Neural crest cell (in vitro differentiated cells): ENCODE measurements at places on chromosomes 13 and 19. TPM values are rescaled to one million over a fixed set of nuclear protein-coding genes. Genes with fewer than 3 reads are reported as not detected.

GRCh38 chr13:111875915-111876314 lies 191.0 kb upstream of the SOX1 start:
- no peak overlapping the region for H3K27ac ChIP-seq
- H3K27me3 ChIP-seq, result peaks cover 3% of the 10 kb centered on the region
- no peak for DNase-seq
- no peak overlapping the region for H3K4me3 ChIP-seq
- H3K4me1 ChIP-seq, result no peaks in the 10 kb centered on the region
- H3K36me3 ChIP-seq, result no peaks in the 10 kb centered on the region

SH2D3A gene
- not detected in 2 replicates for total RNA-seq

SULT2A1 gene
- not detected in 2 replicates for total RNA-seq

DNA sequence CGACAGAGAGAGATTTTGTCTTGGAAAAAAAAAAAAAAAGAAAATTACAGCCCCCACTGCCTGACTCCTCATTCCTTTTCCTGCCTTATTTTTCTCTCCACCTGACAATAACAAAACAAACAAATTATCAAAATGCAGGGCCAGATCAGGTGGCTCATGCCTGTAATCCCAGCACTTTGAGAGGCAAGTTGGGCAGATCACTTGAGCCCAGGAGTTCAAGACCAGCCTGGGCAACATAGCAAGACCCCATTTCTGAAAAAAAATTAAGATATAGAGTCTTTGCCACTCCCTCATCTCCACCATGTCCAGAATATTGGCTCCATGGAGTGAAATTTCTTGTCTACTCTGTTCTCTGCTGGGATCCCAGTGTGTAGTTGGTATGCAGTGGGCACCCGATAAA lies 7.2 kb downstream of the CERS4 start:
- no peaks in the 10 kb centered on the region for H3K36me3 ChIP-seq
- DNase-seq, result no peak
- no peaks in the 10 kb centered on the region for H3K27me3 ChIP-seq
- H3K4me3 ChIP-seq, result no peak overlapping the region
- no peak overlapping the region for H3K27ac ChIP-seq

DNA sequence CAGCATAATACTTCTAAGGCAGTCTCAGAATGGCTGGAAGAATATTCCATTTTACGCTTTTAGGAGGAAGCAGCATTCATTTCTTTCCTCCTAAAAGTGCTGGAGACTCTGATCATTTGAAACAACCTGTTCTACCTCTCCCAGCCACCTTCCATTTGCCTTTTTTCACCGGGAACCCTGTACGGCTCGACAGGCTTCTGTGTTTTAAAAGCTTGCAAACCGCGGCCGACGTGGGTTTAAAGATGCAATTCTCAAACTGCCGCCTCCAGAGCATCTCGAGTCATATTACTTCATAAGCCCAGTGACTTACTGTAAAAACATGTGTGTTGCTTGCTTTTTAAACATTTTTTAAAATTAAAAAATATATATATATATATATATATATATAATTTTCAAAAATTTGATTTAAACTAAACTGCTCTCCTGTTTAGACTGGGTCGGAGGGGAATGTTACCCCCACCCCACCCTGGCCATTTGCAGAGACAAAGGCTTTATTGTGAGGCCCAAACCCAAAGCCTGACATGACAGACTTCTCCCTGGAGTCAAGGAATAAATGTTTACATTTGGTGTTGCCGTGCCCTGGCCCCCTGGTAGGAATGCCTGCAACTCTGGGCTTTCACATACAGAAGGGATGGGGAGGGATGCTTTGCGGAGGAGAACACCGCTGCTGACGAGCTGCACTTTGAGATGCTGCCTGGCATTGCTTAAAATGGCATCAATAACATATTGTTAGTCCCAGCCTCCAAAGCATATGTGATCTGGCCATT lies 30.4 kb downstream of the ZNF536 start:
- peaks cover 27% of the 10 kb centered on the region for H3K4me1 ChIP-seq
- no peak overlapping the region for H3K4me3 ChIP-seq

GRCh38 chr19:38707512-38708114 lies 36.7 kb downstream of the CAPN12 start:
- DNase-seq, result no peak
- H3K27me3 ChIP-seq, result no peaks in the 10 kb centered on the region
- no peak overlapping the region for H3K4me3 ChIP-seq
- H3K36me3 ChIP-seq, result peaks cover 14% of the 10 kb centered on the region
- peaks cover 26% of the 10 kb centered on the region for H3K4me1 ChIP-seq
- no peak overlapping the region for H3K27ac ChIP-seq

CYP2F1 gene
- not detected in 2 replicates for total RNA-seq

DNA sequence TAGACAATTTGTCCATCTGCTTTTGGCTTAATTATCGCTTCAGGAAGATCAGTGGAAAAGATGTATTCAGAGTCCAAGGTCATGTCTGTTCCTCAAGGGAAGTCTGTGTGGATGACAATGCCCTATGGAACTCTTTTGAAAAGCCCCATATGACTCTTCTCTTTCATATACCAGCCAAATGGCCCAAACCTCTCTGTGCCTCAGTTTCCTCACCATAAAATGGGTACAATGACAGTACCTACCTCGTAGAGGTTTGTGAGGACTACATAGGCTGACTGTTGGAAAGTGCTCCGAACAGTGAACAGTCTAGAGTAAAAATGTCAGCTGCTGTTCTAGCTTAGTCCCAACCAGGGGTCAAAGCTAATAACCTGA lies 104.6 kb downstream of the COL4A2 start:
- no peak for DNase-seq
- H3K27ac ChIP-seq, result no peak overlapping the region
- no peaks in the 10 kb centered on the region for H3K27me3 ChIP-seq

CRYL1 gene
- total RNA-seq, result 19.9 and 20.6 TPM in 2 replicates

- H3K27me3 ChIP-seq, result peaks cover 3% of the 10 kb centered on the region
- DNase-seq, result no peak
- peak overlapping the region; percentile 65 for H3K27ac ChIP-seq
- H3K4me3 ChIP-seq, result no peak overlapping the region
These were observed 12.3 kb upstream of the CYSLTR2 start for GRCh38 chr13:48641404-48641803.

GRCh38 chr19:18013210-18014111 lies 5.5 kb downstream of the ARRDC2 start:
- H3K4me3 ChIP-seq, result peak overlapping the region; percentile 20
- no peaks in the 10 kb centered on the region for H3K27me3 ChIP-seq
- H3K4me1 ChIP-seq, result peaks cover 24% of the 10 kb centered on the region
- peak overlapping the region; percentile 10 for H3K27ac ChIP-seq

FXYD3 gene
- 2.5 and 2.8 TPM in 2 replicates for total RNA-seq

ZNF667 gene
- not detected in 2 replicates for total RNA-seq

C1QTNF9B gene
- not detected in 2 replicates for total RNA-seq

- H3K27me3 ChIP-seq, result no peaks in the 10 kb centered on the region
- DNase-seq, result no peak
- peaks cover 13% of the 10 kb centered on the region for H3K4me1 ChIP-seq
- no peak overlapping the region for H3K4me3 ChIP-seq
These were observed 450.4 kb downstream of the FGF9 start for GRCh38 chr13:22121146-22121739.

GRCh38 chr19:14377883-14378328 lies 3.3 kb upstream of the ADGRE5 start:
- peak overlapping the region; percentile 13 for H3K4me3 ChIP-seq
- no peak for DNase-seq
- no peaks in the 10 kb centered on the region for H3K27me3 ChIP-seq
- peaks cover 22% of the 10 kb centered on the region for H3K4me1 ChIP-seq

- peaks cover 40% of the 10 kb centered on the region for H3K4me1 ChIP-seq
- peaks cover 3% of the 10 kb centered on the region for H3K27me3 ChIP-seq
- H3K36me3 ChIP-seq, result peaks cover 2% of the 10 kb centered on the region
- peak overlapping the region; percentile 100 for H3K4me3 ChIP-seq
- peak overlapping the region; percentile 99 for H3K27ac ChIP-seq
These were observed 1.2 kb downstream of the KPNA3 start for GRCh38 chr13:49791315-49791710.

IGLON5 gene
- total RNA-seq, result 17.4 and 18.1 TPM in 2 replicates

DNA sequence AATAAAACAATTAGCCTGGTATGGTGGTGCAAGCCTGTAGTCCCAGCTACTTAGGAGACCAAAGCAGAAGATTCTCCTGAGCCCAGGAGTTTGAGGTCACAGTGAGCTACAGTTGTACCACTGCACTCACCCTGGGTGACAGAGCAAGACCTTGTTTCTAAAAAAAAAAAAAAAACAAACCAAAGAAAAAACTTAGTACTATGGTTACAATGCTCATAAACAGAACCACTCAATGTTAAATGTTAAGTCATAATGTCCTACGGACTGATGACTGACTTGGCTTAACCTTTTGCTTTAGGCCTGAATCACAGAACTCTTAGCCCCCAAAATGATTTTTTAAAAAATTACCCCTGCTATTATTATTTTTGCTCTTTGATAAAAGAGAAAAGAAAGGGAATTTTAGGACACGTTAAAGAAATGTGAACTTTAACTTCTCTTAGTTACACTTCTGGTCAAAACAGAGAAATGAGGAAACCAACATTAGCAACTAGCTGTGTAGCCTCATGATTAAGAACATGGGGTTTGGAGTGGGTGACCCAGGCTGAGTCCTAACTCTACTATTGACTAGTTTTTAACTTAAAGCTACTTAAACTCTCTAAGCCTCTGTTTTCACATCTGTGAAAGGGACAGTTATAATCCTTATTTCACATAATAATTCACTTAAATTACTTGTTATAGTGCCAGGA lies 13.7 kb upstream of the ELF1 start:
- no peak overlapping the region for H3K27ac ChIP-seq
- no peaks in the 10 kb centered on the region for H3K27me3 ChIP-seq
- no peak for DNase-seq
- no peaks in the 10 kb centered on the region for H3K4me1 ChIP-seq
- peaks cover 2% of the 10 kb centered on the region for H3K36me3 ChIP-seq
- no peak overlapping the region for H3K4me3 ChIP-seq

GRCh38 chr13:113129480-113129879 lies 6.9 kb downstream of the F10 start:
- H3K4me1 ChIP-seq, result no peaks in the 10 kb centered on the region
- no peaks in the 10 kb centered on the region for H3K36me3 ChIP-seq
- no peaks in the 10 kb centered on the region for H3K27me3 ChIP-seq
- no peak overlapping the region for H3K27ac ChIP-seq
- no peak overlapping the region for H3K4me3 ChIP-seq

PRODH2 gene
- total RNA-seq, result not detected in 2 replicates

DNA sequence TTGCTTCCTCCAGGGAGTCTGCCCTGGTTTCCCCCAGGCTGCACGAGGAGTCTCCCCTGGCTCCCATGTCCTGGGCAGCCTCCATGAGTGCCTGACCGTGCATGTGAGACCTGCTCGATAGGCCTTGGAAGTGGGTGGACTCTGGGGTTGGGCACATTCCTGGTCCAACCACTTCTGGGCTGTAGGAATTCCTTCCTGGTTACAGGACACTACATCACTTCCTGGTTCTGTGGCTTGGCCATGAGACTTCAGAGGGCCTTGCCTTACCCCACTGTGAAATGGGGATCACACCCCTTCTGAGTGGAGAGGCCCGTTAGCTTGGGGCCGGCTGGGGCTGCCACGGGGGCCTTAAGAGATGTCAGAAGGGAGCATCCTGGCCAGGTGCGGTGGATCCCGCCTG lies 4.0 kb upstream of the ZNF628 start:
- DNase-seq, result no peak
- H3K4me1 ChIP-seq, result peaks cover 22% of the 10 kb centered on the region
- H3K4me3 ChIP-seq, result no peak overlapping the region
- peaks cover 4% of the 10 kb centered on the region for H3K27me3 ChIP-seq
- H3K36me3 ChIP-seq, result no peaks in the 10 kb centered on the region
- no peak overlapping the region for H3K27ac ChIP-seq

DNA sequence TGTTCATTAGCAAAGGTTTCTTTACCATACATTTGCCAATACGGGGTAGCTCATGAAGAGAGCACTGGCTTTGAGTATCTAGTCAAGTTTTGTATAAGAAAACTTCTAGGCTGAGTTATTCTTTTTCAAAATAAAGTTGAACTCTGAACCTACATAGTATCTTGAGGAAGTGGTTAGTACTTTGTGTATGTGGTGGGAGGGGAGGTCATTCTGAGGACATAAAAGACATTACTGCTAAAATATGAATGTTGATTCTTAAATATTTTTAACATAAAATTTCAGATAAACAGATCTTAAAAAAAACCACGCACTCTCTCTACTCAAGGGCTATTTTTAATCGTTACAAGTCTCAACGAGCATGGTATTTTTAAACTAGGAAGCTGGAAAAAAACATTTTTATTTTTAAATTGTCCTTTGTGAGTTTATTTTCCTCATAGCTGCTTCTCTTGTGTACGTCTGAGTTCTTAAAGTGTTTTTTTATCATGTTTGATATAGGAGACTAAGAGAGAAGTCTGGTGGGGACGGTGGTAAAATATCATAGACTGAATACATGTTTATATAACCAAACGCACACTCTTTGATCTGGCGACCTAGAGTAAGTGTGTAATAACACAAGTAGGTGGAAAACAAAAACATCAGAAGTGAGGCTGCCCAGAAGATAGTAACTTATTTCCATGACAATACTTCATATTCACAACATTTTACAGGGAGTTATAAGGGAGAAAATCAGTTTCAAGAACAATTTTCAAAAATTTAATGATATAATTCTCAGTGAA lies 118.0 kb upstream of the POSTN start:
- H3K4me3 ChIP-seq, result no peak overlapping the region
- no peak for DNase-seq

DNA sequence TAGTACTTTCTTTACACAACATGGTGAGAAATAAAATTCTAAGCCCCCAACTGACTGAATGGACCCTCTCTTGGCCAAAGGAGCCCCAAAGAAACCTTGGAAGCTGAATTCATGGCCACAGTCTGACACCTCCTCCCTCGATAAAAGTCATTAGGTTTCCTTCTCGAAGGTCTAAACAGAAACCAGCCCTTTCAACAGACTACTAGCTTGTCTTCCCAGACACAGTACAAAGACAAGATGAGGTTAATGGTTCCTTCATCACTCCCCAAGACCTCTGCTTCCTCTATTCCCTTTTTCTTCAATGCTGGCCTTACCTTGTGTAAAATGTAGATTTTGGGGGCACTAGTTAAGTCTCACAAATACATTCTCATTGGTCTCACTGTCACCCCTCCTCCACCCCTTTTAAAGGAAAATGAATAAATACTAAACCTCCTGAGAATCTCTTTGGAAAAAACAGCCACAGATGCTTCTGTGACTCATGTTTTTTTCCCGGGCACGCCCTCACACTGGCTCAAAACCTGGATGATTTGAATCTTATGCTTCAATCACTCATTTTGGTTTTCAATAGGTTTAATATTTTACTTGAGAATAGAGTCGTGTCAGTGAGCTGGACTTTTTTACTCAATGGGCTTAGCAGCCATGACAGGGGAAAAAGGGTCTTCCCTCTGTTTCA lies 65.8 kb upstream of the MED4 start:
- no peak overlapping the region for H3K27ac ChIP-seq
- no peaks in the 10 kb centered on the region for H3K27me3 ChIP-seq
- no peak overlapping the region for H3K4me3 ChIP-seq
- H3K4me1 ChIP-seq, result peaks cover 7% of the 10 kb centered on the region
- no peak for DNase-seq
- H3K36me3 ChIP-seq, result no peaks in the 10 kb centered on the region

ZNF582 gene
- 4.2 and 5.1 TPM in 2 replicates for total RNA-seq

NFIC gene
- 4.1 and 6.0 TPM in 2 replicates for total RNA-seq

- DNase-seq, result no peak
- H3K27me3 ChIP-seq, result peaks cover 54% of the 10 kb centered on the region
- H3K36me3 ChIP-seq, result no peaks in the 10 kb centered on the region
- no peaks in the 10 kb centered on the region for H3K4me1 ChIP-seq
- H3K27ac ChIP-seq, result no peak overlapping the region
- H3K4me3 ChIP-seq, result no peak overlapping the region
These were observed 14.7 kb downstream of the ADGRE3 start for GRCh38 chr19:14659874-14660489.

GRCh38 chr13:44439452-44440024 lies 65.9 kb downstream of the SERP2 start:
- peaks cover 17% of the 10 kb centered on the region for H3K4me1 ChIP-seq
- peaks cover 7% of the 10 kb centered on the region for H3K36me3 ChIP-seq
- H3K27ac ChIP-seq, result no peak overlapping the region
